Cortex of kidney (tissue), 1 donor: ENCODE measurements at places on chromosomes 3 and 15.

DNA sequence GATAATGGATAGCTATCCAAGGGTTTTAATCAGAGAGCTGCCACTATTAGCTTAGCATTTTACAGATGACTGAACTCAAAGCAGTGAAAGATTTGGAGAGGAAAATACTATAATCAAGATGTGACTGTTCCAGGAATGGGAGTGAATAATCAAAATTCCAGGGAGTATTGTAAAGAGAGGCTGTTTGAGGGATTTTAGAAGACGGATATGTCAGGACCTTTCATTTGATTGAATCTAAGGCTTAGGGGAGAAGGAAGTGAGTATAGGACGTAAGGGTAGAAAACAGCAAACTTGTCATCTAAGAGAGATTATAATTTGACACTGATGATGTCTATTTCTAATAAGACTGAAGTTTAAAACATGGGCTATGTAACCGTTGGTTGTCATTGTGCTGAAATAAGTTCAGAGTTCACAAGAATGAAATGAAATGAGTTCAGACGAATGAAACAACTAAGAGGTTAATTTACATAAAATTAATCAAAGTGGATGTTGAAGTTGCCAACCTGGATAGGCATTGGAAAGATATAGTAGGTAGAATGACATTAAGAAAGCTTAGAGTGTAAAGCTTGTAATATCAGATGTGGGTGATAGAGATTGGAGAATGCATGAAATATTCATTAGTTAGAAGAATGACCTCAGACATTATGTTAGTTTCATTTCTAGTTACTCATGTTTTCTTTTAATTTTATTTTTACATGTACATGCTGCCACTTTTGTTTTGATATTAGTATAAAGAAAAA is 842.8 kb downstream of the SI start:
- DNase-seq: no peak

DNA sequence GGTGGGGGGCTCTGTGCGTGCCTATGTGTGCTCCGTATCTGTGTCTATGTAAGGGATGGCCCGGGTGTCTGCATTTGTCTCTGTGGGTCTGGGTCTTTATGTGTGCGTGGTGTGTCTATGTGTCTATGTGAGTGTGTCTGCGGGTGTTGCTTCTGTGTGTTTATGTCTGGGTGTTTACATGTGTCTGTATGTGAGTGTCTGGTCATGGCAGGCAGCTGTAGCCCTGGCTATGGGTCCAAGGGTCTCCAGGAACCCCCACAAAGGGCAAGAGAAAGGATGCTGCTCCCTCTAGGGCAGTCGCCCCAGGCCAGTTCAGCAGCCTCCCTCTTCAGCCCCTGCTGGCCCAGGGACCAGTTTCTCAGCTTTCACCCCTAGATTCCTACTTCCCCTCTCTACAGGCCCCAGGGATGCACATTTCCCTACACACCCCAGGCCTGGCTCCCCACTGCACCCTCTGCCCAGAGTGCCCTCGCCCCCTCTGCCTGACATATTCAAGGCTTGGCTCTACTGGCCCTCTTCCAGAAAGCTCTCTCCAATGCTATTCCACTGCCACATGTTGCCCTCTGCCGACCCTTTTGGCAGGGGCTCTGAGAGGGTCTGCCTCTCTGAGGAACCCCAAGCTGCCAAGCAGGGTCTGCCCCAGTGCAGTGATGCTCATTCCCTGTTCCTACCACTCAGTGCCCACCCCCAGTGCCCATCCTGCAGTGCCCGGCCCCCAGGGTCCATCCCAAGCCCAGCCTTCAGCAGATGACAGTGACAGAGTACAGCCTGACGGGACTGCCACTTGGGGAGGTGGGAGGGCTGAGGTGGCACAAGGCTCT is 1.0 kb upstream of the MYL3 start:
- no peak for DNase-seq

DNA sequence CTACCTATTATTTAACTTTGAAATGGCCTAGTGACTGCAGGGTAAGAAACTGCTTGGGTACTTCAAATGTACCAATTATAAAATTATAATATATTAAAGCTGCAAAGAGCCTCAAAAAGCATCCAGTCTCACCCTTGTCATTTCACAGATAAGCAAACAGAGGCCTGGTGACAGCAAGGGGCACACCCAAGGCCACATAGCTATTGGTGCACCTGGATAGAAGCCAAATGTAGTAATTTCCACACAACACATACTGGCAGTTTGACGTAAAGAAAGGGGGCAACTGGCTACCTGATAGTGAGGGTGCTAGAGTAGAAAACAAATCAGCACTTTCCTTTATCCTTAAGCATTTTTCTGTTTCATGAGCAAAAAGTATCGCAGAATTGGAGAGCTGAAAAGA is 51.1 kb downstream of the IFT57 start:
- no peak for DNase-seq

DNA sequence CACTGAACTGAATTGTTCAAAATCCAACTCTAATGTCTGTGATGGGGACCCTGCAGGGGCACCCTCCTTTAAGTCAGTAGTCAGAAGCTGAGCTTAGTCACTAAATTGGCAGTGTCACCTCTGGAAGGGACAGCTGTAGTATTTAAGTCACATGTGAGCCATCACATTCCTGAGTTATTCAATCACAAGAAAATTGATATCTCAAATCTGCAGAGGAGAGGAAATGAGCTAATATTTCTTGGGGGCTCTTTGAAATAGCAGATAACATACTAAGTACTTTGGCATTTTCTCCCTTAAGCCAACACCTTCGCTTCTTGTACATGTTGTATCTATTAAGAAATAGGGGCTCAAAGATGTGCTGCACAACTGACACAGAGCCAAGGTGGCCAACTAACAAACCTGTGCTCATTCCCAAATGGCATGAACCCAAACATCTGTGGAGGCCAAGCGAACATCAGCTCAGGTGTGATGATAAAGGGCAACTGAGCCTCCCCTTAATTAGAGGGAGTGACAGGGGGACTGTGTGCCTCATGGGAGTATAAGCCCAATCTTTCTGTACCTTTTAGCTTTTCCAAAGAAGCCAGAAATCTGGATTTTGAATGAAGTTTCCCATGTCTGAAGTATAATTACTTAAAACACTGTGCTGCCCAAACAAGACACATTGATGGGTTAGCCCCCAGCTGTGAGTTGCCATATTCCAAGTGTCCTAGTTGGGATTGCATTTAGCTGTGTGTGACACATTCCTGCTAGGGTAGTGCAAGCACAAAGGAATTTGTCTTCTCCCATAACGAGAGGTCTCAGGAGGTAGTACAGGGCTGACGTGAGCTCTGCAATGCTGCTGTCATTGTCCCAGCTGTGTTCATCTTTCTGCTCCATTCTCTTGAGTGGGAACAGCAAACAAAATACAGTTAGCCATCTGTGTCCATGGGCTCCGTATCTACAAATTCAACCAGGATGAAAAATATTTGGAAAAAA is 63.3 kb downstream of the ABHD5 start:
- DNase-seq: no peak

DNA sequence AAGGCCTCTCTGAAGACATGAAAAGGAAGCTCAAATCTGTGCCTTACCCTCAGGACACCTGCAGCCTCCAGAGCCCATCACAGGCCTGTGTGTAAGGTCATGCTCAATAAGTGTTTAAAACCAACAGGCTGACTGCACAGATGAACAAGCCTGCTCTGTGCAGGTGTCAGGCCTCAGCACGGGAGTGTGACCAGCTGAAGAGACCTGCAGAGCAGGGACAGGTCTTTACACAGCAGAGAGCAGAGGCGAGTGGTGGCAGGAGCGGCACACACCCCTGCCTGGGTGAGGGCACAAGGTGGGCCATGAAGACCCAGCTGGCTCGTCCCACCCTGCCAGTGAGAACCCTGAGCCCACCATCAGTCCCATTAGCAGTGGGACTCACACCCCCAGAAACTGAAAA is 56.9 kb downstream of the ROPN1B start:
- no peak for DNase-seq

- no peak for DNase-seq
Measured at GRCh38 chr3:189778340-189778950, 147.3 kb downstream of the TP63 start.

- no peak for DNase-seq
Measured at GRCh38 chr3:53498806-53499641, 4.6 kb downstream of the CACNA1D start.

GRCh38 chr3:47802734-47803479 is at the start of gene DHX30:
Gene DHX30 (plus strand): TSS chr3:47803138. CDS start chr3:47810684, 7,546 bp downstream.
- DNase-seq: peak; percentile 42

DNA sequence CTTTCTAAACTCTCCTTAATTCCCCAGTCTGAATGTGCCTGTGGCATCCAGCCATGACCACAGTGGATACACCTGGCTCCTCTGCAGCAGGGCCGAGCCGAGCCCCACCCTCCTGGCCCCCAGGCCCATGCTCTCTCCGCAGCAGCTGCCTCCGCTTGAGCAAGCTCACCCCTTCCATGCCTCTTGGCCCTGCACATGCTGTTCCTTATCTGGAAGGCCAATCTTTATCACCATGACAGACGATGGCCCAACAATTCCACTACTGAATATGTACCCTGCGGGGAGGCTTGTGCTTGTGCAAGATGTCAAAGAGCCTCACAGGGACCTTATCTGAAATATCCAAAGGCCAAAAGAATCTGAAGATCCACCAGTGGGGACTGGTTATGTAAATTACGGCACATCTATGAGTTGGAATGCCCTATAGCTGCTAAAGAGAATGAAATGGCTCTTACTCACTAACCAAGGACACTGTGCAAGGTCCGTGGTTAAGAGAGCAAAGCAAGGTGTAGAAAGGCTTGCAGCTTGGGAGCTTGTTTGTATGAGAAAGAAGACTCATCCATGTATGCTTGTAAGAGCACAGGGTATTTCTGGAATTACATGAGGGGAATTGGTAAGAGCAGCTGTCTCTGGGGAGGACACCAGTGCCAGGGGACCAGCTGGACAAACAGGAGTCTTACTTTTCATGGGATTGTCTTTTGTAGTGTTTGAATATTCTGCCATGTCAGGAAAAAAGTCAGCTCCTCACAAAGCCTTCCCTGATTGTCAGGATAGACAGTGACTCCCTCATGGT is 55.2 kb downstream of the WNT7A start:
- DNase-seq: no peak

DNA sequence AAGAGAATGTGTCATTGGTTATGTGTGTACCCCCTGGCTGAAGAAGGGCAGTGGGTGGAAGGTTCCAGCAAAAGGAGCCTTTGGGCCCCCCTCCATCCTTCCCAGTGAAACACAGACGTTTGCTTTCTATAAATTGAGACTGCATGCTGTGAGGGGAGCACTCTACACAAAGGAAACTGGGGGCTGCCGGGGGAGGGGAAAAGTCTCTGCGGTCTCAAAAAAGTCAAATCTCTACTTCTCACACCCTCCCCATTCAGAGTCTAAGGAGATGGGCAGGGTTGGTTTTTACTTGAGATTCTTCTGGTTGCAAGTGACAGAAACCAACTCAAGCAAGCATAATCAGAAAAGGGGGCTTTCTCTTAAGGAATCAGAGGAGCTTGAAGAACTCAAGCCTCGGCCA is 50.1 kb upstream of the TLE3 start:
- DNase-seq: no peak

GRCh38 chr3:169591983-169592644 is 71.4 kb downstream of the MECOM start:
- DNase-seq: no peak

- no peak for DNase-seq
Measured at GRCh38 chr15:96448923-96449322, 118.4 kb downstream of the NR2F2 start.

DNA sequence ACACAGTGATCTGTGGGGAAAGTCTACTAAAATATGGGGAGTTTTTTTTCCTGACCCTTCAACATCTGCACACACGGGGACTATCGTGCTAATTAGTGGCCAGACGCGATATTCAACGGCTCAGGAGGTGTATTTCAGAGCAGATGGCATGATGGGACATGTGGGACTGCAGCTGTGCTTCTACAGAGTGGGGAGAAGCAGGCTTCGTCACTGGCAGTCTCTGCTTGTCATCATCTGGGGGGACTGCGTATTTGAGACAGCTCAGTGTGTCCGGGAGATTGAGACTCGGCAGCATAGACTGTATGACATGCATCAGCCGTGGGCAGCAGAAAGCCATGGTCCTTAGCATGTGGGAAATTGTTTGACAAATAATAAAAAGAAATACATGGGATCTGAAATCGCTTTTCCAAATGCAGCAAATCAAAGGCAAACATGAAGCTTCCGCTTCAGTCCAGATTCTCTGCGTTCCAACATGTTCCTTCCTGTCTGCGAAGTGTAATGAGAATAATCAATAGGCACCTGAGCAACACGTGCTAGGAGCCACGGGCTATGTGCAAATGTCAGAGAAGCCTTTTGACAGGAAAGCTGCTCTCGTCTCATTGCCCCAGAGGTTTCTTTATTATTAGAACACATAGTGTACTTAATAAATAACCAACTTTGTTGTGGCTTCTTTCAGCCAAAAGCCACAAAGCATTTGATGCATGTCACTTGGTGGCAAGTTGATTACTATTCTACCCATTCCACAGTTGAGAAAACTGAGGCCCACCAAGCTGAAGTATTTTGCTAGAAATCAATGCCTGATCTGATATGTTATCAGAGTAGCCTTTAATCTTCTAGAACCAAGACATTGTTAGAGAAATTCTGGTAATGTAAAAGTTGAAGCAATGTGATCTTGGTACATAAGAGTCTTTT is 276.3 kb downstream of the RYR3 start:
- no peak for DNase-seq

GRCh38 chr3:139793408-139793807 is 115.6 kb upstream of the NMNAT3 start:
- no peak for DNase-seq

GRCh38 chr3:25441234-25441856 is 13.3 kb downstream of the RARB start:
- no peak for DNase-seq

GRCh38 chr3:11508346-11509172 is 135.2 kb downstream of the VGLL4 start:
- no peak for DNase-seq

DNA sequence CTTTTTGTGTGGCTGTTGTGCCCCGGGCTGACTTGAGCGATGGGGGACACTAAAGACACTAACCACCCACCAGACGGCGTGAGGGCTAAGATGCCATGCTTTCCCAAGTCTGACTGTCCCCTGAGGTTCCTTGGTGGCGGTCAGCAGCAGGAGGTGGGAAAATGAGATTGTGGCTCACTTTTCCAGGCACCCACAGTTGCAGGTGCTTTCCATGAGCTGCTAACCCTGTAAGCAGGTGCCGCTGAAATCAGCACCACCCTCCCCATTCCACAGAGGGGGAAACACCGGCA is 17.7 kb downstream of the PRR23E start:
- DNase-seq: no peak

DNA sequence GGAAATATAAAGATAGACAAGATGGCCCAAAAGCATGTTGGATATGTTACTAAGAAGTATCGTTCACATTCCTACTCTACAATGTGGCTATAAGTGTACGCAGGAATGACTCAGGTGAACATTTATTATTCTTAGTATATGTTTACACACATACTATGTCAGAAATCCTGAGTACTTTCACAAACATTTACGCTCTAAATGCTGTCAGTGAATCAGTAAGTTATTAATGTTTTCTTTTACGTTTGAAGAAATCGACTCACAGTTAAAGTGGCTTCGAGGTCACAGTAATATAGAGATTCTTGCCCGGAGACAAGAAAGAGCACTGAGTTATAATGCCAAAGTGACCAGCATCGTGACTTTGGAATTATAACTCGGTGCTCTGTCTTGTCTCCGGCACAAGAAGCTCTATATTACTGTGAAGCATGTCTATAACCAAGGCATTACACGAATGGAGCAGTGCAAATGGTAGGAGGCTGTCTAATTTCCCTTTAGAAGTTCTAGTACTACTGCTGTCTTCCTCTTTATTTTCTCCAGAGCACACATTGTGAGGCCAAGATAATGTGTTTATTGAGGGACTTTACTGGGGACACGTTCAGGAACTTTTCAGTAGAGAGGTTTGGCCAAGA is 61.8 kb upstream of the P3H2 start:
- DNase-seq: no peak

- no peak for DNase-seq
Measured at GRCh38 chr15:29939404-29939803, 117.1 kb upstream of the TJP1 start.
